Motor neuron (in vitro differentiated cells): ENCODE measurements at places on chromosomes 7 and 10. TPM values are rescaled to one million over a fixed set of nuclear protein-coding genes. Genes with fewer than 3 reads are reported as not detected.

SYCE1 gene
- total RNA-seq, result 0.14 and 0.16 TPM in 2 replicates

UNCX gene
- not detected in 2 replicates for total RNA-seq

PRSS37 gene
- 0.23 and 0.47 TPM in 2 replicates for total RNA-seq

ADCY1 gene
- total RNA-seq, result 8.0 and 8.5 TPM in 2 replicates

CYP2C19 gene
- 0.41 TPM in 2 replicates for total RNA-seq

TDRD1 gene
- total RNA-seq, result 0.14 and 0.15 TPM in 2 replicates
